ENCODE measurements at places on chromosomes 1 and 21.

DNA sequence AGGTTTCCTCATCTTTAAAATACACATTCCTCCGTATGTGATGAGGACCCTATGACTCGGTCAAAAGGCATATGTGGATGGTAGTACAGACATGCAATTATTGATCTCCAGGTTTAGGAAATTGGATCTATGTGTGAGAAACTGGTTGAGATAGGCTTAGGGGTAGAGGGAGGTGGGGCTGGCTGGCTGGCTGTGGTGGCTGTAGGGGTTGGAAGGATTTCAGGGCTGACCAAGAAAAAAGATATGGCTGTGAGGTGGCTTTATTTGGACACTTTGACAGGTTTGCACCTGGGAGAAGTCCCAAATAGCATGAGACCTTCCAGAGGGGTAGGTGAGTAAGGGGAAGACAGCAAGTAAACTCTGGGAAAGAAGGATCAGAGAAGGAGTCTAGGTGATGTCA, 39.6 kb upstream of the ADAM30 start:
- DNase-seq: no peak

DNA sequence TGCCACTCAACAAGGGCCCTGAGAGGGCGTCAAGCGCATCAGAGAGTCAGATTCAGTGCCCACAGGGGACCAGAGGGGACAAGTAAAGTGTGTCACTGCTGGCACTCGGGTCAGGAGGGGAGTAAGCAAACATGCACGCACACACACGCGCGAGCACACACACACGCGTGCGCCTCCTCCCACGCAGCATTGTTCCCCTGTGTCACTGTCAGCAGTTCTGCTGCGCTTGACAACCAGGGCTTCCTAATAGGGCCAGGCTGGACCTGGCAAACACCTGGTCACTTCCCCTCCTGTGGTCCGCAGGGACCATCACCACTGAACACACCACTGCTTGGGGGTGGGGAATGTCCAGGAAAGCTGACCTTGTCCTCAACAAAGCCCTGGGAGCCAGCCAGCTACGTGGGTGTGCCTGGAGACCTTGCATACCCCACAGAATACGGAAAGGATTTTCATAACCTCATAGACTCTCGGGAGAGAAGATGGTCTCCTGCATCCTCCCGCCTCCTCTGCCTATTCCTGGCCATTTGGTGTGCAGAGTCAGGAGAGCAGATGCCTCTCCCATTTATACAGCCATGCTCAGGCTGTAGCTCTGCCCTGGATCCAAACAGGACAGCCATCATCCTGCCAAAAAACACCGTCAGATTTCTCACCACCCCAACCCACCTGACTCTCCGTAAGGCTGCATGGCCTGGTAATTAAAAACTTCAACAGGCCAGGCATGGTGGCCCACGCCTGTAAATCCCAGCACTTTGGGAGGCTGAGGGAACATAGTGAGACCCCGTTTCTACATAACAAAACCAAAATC, 73.2 kb downstream of the SSBP3 start:
- DNase-seq: no peak

DNA sequence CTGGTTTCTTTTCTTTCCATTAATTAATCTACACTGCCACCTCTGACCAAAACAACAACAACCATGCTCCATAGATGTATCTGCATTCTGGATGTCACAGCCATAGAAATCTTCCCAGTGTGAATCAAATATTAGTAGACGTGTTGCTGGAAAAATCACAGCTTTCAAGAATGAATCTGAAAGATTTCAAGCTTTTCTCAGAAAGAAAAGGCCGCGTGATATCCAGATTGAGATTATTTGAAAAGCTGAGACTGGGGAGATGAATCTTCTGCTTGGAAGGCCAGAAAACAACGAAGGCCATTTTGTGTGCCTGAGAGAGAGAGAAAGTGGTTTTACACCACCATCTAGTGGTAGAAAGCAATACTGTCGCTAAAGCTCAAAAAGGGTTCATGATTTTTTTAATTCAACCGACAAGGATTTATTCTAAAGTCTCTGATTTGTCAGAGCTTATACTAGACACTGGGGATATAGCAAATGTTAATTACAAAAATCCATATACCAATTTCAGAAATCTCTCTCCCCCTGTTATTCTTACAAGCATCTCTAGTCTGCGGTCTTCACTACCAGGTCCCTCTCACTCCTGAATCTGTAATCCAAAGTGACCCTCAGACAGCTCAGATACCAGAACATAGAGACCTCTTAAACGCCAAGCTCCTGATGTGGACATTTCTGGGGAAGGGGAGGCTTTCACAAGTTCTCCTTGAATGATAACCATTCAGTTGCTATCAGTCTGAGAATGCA, 87.5 kb upstream of the SGIP1 start:
- peak; percentile 62 for DNase-seq

- DNase-seq: no peak
Measured at GRCh38 chr1:951364-951763, 7.7 kb downstream of the NOC2L start.

DNA sequence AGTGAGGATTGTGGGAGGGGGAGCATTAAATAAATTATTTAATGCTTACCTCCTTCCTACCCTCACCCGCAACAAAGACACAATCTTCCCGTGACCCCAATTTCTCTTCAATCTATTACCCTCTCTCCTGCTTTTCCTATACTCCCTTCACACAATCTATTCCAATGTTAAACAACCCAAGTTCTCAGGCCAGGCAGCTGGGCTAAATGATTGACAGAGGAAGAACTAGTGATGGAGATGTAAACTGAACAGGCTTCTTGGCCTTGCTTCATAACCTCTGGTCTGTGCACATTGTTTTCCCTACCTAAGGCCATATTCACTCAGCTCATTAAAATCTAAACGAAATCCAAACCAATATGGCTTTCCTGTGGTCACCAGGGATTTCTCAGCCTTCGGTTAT, 3.9 kb upstream of the RCC1 start:
- DNase-seq: no peak

DNA sequence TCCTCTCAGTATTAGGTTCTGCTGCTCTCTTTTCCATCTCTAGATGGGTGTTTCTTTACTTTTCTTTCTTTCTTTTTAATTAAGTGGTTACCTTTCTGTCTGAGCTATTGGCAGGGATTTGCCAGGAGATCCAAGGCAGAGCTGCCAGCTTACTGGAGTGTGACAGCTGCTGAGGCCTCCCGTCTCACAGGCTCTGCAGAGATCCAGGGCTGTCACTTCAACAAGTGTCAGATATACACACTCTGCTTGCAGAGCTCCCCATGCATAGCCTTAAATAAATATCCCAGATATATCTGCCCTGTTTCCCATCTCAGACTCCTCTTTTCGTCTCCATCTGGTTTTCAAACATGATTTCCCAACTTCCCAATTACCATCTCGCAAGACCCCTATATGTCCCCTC, 124.3 kb downstream of the NOS1AP start:
- DNase-seq: no peak

DNA sequence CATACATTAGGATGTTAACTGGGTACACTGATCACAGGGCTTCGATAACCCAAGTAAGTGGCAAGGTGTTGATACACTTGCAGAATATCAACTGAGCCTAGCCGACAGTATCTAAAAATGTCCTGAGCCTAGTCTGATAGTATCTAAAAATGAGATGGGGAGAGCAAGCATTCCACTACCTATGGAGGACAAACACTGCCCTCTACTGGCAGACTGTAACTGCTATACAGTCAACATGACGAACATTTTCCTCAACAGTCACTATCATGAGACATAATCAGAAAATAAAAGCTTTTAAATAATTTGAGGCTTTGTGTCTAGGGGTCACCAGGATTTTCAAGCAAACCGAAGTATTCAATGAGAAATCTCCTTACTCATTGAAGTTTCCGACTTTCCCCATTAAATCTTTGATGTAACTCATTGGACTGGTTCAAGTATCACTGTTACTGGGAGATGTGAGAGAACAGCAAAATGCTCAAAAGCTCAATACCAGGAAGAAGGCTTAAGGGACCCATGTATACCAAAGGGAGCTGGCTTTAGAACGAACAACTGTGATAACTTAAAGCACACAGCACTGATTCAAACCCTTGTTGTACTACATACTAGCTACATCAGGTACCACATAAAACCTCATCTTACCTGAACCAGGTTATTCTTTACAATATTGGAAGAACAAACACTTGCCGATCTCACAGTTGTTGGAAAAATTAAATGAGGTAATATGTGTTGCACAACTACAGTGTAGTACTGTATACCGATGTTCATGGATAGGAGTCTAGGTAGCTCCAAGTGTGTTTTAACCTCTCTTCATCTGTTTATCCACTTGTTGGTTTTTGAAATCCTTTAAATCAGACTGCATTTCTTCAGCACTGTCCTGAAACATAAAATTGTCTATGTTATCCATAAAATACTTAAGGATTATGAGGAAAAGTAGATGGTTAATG, 31.1 kb upstream of the SLC45A3 start:
- DNase-seq: peak; percentile 87

- DNase-seq: peak; percentile 6
Measured at GRCh38 chr1:184840596-184840995, 85.9 kb upstream of the EDEM3 start.

DNA sequence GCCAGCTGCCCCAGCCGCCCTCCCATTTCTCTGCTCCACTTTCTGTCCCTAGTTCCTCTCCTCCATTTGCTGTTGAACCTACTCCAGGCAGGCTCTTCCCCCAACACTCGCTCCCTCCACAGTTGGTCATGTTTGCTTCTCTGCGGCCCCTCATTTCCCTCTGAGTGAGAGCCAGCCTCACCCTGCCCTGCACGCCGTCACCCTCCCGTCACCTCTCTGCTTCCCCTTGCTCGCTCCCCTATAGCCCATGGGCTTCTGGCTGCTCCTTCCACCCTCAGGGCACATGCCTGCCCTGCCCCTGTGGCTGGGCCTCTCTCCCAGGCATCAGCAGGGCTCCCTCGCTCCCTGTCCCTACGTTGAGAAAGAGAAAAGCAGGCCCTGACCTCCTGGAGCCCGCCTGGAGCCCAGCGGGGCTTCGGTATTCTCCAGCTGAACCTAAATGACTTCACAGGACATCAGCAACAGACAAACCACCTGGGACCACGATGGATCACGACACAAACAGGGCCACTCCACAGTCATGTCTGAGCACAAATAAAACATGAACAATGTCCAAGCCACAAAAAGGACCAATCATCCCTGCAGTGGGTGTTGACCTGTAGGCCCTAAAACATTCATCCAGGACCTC, 13.3 kb upstream of the THEMIS2 start:
- no peak for DNase-seq

DNA sequence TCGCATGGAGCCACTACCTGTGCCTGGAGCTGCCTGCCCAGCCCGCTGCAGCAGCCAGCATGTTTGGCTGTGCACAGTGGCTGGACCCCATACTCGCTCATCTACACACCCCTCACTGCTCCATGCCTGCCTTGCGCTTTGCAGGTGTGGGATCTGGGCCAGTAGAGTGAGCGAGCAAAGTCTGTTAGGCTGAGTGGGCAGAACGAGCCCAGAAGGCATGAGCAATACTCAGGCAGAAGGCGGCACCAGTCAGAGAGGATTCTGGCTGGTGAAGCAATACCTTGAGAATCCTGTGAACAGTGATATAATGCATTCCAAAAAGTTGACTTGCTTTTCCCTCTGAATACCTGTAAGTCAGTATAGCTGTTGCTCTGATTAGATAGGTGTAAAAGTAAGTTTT, 816.4 kb downstream of the KCNT2 start:
- no peak for DNase-seq

- DNase-seq: peak; percentile 23
Measured at GRCh38 chr1:206979379-206980043, 9.3 kb upstream of the FCAMR start.

GRCh38 chr1:177959811-177960515, 9.9 kb downstream of the SEC16B start:
- DNase-seq: no peak

GRCh38 chr1:25178917-25179561, 53.3 kb downstream of the SYF2 start:
- no peak for DNase-seq

All from hematopoietic multipotent progenitor cell treated with erythropoietin and hydrocortisone succinate and interleukin-3 and kit ligand, for 8 days (in vitro differentiated cells).